ENCODE measurements at places on chromosomes 5 and 9.

DNA sequence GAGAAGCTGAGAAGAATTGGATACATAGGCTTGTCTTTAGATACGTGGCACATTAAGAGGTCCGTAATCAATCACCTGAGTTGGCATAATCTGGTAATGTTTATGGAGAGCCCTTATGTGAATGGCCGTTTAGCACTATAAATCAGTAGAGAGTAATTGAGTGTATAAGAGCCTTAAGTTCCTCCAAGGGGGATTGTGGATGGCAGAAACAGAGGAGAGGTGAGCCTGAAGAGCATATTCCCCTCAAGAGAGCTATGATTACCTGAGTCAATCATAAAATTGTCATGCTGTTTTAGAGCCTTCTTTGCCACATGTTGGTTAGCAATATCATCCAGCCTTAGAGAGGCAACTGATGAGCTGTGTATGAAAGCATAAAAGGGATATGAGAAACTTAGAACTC, 58.8 kb downstream of the FOCAD start:
- DNase-seq = no peak

DNA sequence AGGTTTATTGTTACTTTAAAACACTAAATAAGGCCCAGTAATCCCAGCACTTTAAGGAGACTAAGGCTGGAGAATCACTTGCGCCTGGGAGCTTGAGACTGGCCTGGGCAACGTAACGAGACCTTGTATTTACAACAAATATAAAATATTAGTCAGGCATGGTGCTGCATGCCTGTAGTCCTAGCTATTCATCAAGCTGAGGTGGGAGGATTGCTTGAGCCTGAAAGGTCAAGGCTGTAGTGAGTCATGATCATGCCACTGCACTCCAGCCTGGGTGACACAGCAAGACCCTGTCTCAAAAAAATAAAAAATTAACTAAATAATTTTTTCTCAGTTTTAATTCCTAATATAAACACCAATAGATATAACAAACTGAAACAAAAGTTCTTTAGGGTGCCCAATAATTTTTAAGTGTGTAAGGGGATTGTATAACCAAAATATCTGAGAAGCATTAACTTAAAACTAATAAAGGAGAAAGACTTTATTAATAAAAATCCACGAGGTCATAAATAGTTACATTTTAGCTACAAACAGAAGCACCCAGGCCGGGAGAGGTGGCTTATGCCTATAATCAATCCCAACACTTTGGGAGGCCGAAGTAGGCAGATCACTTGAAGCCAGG, 32.7 kb downstream of the FAM13B start:
- peak; percentile 5 for DNase-seq

GRCh38 chr9:6382681-6383080, 30.3 kb upstream of the UHRF2 start:
- no peak for DNase-seq

GRCh38 chr9:135180586-135180985, 93.1 kb downstream of the OLFM1 start:
- no peak for DNase-seq

GRCh38 chr9:17272536-17272935, 137.7 kb downstream of the CNTLN start:
- no peak for DNase-seq

DNA sequence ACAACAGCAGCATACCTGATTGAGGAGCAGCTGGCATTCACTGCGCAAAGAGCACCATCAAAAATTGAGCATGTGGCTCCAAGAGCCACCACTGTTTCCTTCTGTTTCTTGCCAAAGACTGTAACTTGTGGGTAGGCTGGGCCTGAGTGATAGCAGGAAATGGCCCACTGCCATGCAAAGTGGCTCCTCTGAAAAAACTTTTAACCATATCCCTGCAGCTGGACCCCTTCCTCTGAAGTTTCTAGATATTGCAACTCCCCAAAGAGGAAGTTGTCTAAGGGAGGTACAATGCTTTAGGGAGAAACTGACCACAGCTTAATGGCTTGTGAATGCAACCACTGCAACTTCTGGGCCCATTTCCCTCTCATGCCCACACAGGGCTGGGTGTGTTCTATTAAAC, 355.4 kb upstream of the PDE4D start:
- DNase-seq = no peak

GRCh38 chr9:135969064-135969683, 8.0 kb upstream of the UBAC1 start:
- DNase-seq = no peak

GRCh38 chr9:123372766-123373446, 16.9 kb downstream of the CRB2 start:
- DNase-seq = no peak

DNA sequence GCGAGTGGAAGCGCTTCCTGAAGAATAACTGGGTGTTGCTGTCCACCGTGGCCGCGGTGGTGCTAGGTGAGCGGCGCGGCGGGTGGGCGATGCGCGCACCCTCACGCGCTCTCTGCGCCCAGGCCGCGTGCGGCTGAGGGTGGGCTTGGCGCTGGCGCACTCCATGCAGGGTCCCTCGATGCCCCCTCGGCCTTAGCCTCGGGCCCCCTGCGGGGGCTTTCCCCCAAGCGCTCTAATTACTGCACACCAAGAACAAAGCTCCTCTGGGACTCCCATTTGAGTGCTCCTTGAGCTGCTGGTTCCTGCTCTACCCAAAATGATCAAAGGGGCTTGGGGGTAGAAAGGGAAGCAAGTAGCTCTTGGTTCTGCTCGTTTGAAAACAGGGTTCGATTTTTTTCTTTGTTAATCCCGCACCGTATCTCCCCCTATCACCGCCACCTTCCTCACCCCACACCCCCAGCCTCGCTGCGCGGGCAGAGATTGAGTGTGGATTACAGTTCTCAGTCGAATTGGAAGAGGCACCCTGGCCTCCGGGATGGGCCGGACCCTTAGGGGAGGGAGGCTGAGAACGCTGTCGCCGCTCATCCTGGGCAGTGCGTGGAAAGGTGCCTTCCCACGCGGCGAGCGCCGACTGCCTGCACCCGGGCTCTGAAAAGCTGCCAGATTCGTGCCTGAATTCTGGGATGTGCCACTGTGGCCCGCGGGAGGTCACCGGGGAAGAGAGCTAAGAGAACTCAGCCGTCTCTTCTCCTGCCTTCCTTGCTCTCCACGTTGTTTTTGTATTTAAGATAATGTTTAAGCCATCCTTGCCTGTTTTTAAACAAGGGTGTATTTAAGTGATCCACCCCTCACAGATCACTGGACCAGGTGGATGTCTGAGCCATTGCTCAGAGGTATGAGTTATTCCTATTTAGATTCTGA, 697 bp downstream of the SLC1A1 start:
- DNase-seq = peak; percentile 21

DNA sequence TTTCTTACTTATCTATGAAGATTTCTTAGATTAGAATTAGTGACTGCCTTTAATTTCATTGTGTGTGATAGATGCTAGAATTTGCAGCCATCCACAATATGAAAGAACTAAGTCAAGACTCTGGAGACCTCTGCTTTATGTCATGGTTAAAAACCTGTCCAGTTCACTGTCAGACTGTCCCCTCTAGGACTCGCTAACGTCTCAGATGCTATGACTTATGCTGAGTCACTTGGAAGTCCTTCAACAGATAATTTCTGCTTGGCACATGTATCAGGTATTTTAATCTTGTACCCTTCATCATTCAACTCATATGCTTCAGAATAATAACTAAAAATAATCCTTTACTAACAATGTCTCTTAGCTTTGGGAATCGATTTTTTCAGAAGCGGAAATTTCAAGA, 230.5 kb upstream of the DMAC1 start:
- no peak for DNase-seq

GRCh38 chr9:91179237-91180138, 182.2 kb downstream of the AUH start:
- DNase-seq = no peak

- DNase-seq = peak; percentile 71
Measured at GRCh38 chr9:128724744-128725211, 851 bp upstream of the ZDHHC12 start.

GRCh38 chr5:167414611-167415010, 876.8 kb upstream of the WWC1 start:
- no peak for DNase-seq

DNA sequence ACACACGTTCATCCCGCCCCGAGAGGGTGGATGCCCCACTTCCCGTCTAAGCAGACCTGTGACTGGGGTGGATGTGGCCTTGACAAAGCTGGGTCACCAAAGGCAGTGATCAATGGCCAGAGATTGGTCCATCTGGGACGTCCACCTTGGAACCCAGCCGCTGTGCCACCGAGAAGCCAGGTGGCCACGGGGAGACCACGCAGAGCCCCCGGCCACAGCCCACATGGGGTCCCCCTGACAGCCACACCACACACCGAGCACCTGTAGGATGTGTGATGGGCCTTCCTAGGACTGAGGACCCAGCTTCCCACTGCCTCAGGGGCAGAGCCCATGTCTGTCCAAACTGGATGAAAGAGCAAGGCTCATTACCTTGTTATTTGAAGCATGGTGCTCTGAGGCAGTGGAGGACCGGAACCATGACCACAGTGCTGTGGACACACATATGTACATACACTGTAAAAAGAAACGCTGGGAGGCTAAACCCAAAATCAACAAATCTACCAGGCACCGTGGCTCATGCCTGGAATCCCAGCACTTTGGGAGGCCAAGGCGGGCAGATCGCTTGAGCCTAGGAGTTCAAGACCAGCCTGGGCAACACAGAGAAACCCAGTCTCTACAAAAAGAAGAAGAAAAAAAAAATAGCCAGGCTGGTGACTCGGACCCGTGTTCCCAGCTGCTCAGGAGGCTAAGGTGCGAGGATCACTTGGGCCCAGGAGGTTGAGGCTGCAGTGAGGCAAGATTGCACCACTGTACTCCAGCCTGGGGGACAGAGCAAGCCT, 50.1 kb downstream of the MRPL36 start:
- DNase-seq = no peak

GRCh38 chr5:125277494-125278154, 531.2 kb upstream of the ZNF608 start:
- DNase-seq = peak; percentile 49

GRCh38 chr5:110817459-110817858, 78.7 kb downstream of the SLC25A46 start:
- DNase-seq = no peak

GRCh38 chr5:1320436-1321344, 24.2 kb downstream of the CLPTM1L start:
- no peak for DNase-seq

DNA sequence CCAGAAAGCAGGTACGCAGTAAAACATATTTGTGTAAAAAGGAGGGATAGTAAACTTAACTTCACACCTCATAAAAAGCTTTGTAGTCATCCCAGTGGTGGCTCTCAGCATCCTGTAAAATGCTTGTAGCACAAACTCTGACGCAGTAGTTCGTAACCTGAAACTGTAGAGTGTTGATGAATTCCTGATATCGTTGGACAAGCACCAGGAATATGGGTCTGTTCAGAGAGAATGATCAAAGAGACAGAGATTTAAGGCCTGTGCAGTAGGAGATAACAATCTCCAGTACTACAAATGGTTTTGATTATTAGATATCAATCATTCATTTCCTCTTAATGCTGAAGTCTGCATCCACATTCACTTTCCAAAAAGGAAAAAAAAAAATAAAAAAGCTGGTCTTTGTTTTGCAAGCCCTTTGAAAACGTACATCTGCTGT, 148.5 kb downstream of the KIAA0825 start:
- no peak for DNase-seq

Measured in hepatocyte (in vitro differentiated cells).